Stimulated activated CD4-positive, alpha-beta T cell treated with anti-CD3 and anti-CD28 coated beads, TNF-alpha, amount 100 ng/mL, for 1 hour (primary cell): ENCODE measurements at places on chromosomes 13 and 19.

GRCh38 chr19:23758187-23759074 lies at the start of gene ZNF681:
Gene ZNF681, minus strand, starts transcription at chr19:23758891. Its CDS starts 142 bp downstream, at chr19:23758749.
- DNase-seq = peak; percentile 68

- DNase-seq = no peak
Observed at GRCh38 chr19:807627-808422, 10.6 kb downstream of the PTBP1 start.

DNA sequence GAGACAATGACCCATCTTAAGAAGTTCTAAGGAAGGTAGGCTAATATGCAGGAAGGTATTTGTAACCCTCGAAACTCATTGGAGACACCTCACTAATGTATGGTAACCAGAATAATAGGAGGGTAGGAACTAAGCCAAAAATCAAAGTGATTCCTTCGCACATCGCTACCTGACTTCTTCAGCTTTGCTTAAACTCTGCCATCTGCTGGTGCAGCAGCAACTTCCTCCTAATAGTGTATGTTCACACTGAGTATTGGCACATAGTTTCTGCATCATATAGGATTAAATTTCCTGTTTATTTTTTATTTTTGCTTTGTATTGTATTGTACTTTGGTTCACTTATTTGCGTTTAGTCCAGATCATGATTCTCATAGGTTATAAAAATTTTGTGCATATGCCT lies 676.2 kb downstream of the GPC5 start:
- no peak for DNase-seq

- DNase-seq = peak; percentile 74
Observed at GRCh38 chr19:13846557-13847406, 30.2 kb upstream of the NANOS3 start.

DNA sequence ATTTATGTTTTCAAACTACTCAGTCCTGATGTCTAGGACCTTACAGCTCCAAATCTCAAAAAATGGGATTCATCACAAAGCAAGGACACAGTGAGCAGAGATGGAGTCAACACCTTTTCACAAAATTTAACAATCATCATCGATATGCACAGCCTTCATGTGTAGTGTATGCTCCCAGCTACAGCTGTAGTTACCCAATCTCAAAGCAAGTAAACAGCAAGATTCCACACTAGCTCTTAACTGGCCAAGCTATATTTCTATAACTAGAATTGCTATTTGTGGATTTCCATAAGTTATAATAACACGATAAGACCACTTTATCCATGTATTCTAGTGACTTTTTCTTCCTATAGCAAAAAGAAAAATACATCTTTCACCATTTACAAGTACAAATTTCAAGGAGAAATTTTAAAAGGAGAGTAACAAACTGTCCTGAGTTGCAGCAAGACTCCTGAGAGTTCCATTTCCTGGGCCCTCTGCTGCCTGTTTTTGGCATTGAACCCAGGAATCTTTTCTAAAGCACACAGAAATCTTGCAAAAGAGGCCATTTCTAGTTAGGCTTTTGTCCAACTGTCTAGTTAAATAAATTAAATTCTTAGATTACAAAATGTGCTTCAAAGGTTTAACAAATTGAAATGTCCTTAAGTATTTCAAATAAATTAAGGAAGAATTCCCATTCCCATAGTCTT lies 460.6 kb downstream of the FGF14 start:
- no peak for DNase-seq

GRCh38 chr19:45471111-45471930 lies 3.5 kb downstream of the FOSB start:
- DNase-seq = no peak

DNA sequence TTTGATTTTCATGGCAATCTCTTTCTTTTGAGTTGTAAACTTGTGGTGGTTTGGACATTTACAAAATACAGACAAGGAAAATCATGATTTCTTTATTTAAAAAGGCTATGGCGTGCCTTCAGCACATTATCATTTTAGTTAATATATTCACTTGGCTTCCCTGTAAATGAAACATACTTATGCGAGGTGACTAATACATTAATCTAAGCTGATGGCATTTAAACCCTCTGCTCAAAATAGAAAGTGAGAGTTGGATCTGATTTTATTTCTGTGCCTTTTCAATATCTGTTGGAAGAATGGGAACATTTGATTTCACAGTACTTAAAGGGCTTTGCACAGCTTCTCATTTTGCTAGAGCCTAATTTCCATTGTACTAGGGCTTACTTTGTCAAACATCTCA lies 289.8 kb downstream of the MTUS2 start:
- no peak for DNase-seq
